SHP77 (cell line): ENCODE measurements at places on chromosomes 13 and 19.
A peak's percentile ranks its signal among the peaks of the same experiment; 100 is the strongest.

DNA sequence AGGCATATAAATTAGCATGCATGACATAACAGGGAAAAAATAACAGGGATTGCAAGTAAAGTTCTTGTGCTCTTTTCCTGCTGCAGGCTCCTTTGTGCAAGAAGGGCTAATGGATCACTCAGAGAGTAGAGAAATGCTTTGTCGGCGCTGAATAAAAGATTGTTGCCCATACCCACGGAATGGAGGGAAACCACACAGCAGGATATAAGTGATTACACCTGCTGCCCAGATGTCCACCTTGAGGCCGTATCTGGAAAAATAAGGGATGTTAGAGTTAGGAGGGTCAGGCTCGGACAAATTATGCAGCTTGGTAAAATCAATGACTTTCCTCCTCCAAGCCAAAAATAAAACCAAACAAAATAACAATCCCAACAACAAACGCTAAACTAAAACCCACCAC is 322.3 kb downstream of the DCLK1 start:
- no peak for DNase-seq

- no peak for DNase-seq
Observed at GRCh38 chr13:108494991-108495645, 134.3 kb upstream of the MYO16 start.

GRCh38 chr19:17242431-17243208 is 3.1 kb downstream of the NR2F6 start:
- DNase-seq = no peak

DNA sequence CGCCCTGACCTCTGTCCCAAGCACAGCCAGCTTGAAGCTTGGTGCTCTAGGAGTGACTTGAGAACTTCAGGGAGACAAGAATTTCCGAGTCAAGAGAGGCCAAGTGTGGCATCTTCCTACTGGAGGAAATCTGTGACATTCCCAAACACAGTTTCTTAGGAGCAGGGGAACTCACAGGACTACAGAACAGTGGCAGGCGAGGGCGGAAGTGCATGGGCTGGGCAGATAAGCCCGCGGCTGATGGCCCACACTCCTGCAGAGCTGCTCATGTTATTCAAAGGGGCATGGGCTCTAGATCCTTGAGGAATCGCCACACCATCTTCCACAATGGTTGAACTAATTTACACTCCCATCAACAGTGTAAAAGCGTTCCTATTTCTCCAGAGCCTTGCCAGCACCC is 168.8 kb downstream of the KATNAL1 start:
- DNase-seq = no peak

GRCh38 chr13:108957369-108958012 is 328.1 kb downstream of the MYO16 start:
- no peak for DNase-seq

GRCh38 chr13:49620170-49620621 is 8.1 kb upstream of the ARL11 start:
- DNase-seq = no peak

- peak; percentile 78 for DNase-seq
Observed at GRCh38 chr19:43532571-43532961, 422 bp upstream of the ZNF575 start.

DNA sequence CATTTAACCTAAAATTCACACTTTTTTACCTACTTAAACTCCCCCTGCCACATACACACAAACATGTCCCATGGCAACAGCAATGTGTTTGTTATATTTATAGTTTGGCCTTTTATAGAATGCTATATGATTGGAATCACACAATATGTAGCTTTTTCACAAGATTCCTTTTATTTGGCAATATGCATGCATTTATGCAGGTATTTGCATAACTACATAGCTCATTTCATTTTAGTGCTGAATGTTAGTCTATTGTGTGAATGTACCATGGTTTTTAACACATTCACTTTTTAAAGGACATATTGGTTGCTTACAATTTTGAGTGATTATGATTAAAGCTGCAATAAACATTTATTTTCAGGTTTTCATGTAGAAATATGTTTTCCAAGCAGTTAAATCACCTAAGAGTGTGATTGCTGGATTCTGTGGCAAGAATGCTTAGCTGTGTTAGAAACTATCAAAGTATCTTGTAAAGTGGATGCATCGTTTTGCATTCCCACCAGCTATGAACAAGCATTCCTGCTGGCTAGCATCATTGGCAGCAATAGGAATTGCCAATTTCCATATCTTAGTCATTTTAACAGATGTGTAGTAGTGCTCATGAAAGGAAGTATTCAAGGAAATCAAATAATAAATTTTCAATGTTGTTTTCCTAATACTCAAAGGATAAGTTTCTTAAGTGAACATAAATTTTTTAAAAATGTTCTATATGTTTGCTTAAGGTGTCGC is 557.0 kb downstream of the SLITRK1 start:
- DNase-seq = no peak

DNA sequence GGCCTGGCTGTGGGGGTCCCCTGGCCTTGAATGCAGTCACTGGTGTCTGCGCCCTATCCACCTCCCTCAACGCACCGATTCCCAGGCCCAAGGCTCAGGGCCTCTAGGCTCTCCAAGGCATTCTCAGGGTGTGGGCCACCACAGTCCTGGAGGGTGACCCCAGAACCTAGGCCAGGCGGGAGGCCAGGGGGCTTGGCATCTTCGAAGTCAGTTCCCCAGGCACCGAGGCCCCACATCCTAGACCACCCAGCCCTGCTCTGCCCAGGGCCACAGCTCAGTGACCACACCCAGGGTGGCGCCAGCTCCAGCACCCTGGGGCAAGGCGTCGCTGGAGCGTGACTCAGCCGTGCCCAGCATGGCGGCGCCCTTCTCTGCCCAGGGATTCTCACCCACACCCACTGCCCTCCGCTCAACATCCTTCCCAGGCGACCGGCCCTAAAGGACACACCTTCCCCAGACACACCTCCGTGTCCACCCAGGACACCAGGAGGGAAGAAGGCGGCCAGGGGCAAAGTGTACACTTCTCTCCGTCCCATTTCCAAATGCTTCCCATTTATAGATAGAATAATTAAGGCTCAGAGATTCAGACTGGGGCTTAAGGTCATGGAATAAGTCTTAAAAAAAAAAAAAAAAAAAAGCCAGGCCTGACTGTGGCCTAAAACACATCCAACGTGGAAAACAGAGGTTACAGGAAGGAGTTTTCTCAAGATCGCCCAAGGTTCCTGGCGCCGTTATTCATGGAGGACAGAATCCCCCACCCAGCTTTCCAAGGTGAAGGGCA is 36.4 kb upstream of the NANOS3 start:
- DNase-seq = peak; percentile 22

DNA sequence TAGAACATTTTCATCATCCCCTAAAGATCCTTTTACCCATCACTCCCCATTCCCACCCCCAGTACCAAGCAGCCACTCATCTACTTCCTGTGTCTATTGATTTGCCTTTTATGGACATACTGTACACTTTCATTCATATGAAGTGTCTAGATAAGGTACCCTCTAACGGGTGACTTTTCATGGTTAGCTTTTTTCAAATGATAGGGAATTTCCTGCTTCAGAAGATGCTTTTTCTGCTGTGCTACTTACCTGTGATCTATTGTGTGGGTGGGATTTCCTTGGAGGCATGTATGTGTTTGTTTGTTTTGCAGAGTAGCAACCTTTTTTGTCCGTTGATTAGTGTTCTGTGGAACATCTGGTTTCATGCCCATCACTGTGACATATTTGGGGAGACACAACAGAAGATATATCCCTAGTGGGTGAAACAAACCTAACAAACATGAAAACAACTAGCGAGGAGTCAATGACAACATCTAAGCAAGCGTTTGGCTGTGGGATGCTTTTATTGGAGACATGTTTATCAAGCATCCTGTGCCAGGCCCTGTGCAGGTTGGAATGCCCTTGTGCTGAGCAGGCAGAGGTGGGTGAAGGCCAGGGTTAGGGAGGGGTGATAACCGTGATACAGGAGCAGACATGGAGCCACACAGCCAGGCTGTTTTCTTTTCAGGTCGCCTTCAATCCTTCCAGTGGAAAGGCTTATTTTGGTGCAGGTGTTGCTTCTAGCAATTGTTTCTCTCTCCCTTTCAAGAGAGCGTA is 17.6 kb downstream of the SPINT2 start:
- no peak for DNase-seq

DNA sequence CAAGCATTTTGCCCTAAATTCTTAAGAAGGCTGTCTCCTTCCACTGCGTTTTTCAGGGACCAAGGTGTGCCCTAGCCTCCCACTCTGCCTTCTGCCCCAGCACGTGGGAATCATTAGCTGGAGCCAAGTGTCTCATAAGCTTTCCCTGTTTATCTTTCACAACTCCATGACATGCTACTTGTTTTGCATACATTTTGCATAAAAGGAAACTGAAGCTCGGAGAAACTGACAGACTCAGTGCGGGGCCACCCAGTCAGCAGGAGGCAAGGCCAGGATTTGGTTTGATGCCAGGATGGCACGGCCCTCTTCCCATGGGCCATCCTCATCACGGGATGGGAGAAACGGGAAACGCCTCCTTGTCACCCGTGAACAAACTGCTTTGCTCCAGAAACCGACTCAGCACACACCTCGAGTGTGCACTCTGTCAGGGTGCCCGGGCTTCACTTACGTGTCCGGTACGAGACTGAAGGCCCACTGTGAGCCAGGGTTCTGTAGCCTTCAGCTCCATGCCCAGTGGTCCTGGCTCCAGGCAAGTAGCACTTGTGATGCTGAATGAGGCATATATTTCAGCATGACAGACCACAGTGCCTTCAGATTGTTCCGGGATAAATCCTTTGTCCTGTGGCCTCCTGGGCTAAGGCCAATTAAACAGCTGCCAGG is 9.6 kb downstream of the CEBPA start:
- DNase-seq = no peak

DNA sequence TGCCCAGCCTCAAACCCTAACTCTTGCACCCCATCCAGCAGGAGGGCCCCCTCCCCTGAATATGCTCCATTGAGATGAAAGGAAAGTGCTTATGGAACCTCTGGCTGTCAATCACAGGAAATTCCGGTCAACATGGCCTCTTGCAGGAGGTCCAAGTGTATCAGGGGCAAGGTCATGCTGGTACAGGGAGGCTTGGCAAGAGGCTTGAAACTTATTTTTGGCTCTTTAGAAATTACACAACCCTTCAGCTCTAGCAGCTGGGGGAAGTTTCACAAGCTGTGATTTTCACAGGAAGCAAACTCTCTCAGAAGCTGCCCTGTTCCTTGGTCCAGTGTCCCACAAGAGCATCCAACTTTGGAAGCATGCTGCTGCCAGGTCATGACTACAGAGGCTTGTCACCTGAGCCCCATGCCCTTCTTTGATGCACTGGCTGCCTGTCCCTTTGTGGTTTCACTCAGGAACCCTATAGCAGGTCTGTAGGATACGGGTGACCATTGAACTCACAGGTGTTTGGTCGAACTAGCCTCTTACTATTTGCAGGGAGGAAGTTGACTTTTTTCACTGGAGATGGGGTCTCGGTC is 8.4 kb downstream of the ASF1B start:
- no peak for DNase-seq

DNA sequence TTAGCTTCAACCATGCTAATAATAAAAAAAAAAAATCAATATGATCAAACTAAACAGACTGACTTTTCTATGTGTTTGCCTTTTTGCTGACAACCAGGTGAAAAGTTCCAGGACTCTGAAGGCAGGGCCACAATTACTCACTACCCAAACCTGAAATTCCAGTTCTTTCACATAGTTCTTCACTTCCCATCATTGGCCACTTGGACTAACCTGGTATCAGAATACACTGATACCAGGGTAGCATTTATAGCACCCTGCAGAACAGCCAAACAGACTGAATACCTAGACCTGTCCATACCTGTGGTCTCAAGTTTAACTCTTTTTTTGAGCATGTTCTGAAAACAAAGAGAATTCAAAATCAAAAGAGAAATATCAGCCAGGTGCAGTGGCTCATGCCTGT is 25.1 kb downstream of the ELF1 start:
- no peak for DNase-seq

- no peak for DNase-seq
Observed at GRCh38 chr19:6697291-6697690, 23.2 kb downstream of the C3 start.

DNA sequence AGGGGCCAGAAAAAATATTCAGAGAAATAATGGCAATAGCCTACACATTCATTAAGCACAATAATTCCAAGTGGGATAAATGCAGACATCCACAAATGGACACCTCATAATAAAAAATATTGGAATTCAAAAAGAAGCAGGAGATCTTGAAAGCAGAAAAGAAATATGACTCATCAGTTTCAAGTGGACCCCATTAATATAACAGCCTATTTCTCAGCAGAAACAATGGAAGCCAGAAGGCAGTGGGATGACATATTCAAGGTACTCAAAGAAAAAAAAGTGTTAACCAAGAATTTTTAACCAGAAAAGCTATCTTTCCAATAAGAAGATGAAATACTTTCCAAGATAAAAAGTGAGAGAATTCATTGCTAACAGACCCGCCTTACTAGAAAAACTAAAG is 48.4 kb upstream of the CYP2A13 start:
- DNase-seq = no peak

- DNase-seq = no peak
Observed at GRCh38 chr19:35509018-35509652, 4.3 kb downstream of the DMKN start.

DNA sequence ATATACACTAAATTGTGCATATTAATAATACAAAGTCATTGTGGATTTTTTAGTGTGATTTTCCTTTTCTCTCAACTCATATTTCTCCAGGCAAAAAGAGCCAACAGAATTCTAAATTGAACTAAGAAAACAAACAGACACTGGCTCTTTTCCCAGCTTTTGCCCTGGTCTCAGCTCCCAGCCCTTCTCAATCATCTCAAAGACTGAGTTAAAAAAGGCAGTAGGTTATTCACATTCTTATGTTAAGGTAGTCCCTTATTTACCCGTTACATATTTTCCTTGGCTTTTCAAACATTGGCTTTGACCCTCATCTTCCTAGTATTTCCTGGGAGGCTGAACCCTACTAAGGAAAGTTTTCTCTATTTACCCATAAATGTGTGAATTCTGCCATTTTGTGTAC is 753.6 kb downstream of the LIG4 start:
- no peak for DNase-seq

DNA sequence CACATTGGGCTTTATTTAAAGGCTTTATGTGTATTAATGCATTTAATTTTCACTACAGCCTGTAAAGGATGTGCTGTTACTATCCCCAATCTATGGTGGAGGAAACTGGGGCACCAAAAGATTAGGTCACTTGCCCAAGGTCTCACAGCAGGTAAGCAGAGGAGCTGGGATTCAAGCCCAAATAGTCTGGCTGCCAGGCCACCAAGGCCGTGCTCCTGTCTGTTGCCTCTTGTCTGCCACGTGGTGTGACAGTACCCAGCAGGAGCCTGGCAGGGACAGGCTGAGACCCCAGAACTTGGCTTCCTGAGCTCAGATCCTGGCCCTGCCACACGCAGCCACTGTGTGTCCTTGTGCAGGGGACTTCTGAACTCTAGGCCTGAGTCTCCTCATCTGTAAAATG is 4.5 kb downstream of the NTN5 start:
- DNase-seq = no peak
